ENCODE measurements at places on chromosomes 5 and 9.

DNA sequence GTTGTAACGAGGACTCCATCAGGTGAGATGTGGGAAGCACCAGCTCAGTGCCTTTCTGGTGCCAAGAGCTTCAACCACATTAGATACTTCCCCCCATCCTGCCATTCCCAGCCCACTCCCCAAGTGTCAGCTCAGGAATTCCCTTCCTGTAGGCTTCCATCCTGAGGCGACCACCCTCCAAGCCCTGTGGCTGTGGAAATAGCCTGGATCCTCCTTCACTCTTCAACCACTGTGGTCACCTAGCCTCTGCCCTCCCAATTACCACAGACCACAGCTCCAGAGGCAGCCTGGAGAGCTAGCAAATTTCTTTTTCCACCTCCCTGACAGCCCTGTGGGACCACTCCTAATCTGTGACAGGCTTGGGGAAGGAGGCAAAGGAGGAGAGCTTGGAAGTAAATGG lies 219.8 kb upstream of the MAP3K1 start:
- DNase-seq = no peak

GRCh38 chr9:15268317-15268716 lies 38.7 kb downstream of the TTC39B start:
- DNase-seq = no peak

DNA sequence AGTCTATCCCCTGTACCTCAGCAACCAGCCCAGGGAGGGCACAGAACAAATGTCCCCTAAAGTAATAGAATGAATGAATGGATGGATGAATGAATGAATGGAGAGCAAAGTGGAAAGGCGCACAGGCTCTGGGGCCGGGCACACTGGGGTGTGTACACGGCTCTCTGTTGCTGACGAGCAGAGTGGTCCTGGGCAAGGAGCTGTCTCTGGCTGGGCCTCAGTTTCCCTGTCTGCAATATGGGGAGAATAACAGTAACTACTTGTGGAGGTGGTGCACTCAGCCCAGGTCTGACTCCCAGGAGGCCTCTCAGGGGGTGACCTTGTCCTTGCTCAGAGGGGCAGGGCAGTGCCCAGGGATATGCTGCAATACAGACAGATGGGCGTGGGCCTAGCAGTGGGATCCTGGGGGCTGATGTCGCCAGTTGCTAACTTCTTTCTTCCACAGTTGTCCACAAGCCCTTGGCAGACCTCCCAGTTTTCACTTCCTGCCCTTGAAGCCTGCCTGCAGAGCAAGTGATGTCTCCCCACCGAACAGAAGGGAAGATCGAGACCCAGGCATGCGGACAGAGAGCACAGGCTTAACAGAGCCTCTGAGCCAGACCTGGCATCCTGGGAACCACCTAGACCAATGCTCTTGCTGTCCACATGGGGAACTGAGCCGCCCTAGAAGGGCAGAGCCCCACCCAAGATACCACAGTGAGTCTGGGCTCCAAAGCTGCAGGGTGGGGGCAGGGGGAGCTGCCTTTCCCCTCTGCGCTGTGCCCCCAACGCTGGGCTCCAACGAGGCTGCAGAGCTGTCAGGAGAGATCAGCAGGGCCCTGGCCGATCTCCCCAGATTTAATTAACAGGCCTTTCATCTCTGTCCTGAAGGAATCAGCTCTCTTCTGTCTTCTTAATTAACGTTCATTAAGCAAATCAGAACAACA lies 13.6 kb upstream of the LAMC3 start:
- no peak for DNase-seq

- DNase-seq = no peak
These were observed 16.1 kb upstream of the PRLR start for GRCh38 chr5:35246411-35246810.

DNA sequence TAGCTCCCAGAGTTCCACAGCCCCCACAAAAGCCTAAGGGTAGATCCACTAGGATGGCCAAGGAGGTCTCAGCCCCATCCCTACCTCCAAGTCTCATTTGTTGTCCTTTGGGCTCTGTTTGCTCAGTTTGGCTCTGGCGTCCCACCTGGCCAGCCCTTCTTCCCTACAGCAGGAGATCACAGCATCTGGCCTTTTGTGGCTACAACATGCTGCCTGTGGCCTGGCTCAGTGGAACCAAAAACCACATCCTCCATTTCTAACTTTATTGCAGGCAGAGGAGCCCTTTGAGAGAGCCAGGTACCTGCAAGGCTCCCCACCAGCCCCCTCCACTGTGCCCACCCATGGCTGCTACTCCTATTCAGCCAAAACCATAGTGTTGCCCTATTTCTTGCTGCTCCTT lies 11.4 kb downstream of the JADE2 start:
- DNase-seq = no peak

DNA sequence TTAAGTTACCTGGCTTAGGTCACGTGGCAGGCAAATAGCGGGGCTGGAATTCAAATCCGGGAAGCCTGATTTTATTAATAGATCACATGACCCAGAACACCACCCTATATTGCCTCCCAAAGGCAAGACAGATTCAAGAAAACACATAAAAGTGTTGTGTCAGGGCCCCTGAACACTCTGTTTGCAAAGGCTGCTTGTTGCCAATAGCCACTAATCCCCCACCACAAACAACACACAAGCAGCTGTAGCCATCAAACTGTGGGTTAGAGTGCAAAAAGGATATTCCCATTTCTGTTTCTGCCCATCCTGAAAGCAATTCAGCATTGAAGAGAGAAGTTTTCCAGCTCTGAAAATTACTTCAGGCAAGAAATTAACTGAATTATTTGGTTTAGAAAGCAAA lies 358.9 kb upstream of the RFX3 start:
- no peak for DNase-seq

GRCh38 chr5:270340-270739 lies 1.1 kb upstream of the PDCD6 start:
- DNase-seq = no peak

- DNase-seq = peak; percentile 79
These were observed 961 bp downstream of the DPP7 start for GRCh38 chr9:137113385-137114159.

DNA sequence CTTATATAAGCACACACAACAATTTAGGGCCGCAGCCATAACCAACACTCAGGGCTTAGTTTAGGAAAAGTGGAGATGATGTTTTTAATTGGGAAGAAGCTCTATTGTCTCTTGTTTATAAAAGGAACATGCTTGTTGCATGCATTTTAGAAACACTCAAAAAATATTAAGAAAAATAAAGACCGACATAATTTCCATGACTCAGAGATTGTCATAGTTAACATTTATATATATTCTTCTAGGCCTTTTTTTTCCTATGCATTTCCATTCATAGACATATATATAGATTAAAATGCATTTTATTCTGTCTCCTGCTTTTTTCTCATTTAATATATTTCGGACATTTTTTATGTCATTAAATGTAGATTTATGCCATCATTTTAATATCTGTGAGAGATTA lies 13.6 kb upstream of the ARSI start:
- no peak for DNase-seq

DNA sequence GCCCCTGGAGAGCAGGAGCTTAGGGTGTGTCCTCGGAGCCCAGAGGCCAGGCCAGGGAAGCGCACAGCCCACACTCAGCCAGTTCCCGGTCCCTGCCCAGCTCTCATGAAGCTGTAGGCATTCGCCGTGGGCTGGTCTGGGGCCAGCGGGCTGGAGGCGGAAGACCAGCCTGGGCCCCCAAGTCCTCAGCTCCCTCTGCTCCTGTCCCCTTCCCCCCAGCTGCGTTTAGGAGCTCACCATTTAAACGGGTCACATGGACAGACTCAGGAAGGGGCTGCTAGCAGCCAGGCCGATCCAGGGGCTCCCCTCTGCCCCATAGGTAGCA lies 17.4 kb downstream of the DNLZ start:
- no peak for DNase-seq

DNA sequence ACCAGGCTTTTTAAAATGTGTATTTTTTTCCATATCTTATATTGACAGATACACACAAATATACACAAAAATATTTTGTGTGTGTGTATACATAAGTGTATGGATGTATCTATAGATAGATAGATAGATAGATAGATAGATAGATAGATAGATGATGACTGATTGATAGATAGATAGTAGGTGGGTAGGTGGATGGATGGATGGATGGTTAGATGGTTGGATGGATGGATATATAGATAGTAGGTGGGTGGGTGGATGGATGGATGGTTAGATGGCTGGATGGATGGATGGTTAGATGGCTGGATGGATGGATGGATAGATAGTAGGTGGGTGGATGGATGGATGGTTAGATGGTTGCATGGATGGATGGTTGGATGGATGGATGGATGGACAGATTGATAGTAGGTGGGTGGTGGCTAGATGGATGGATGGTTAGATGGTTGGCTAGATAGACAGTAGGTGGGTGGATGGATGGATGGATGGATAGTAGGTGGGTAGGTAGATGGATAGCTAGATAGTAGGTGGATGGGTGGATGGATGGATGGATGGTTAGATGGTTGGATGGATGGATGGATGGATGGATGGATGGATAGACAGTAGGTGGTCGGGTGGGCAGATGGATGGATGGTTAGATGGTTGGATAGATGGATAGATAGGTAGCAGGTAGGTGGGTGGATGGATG lies 156.2 kb downstream of the NR3C1 start:
- DNase-seq = no peak

DNA sequence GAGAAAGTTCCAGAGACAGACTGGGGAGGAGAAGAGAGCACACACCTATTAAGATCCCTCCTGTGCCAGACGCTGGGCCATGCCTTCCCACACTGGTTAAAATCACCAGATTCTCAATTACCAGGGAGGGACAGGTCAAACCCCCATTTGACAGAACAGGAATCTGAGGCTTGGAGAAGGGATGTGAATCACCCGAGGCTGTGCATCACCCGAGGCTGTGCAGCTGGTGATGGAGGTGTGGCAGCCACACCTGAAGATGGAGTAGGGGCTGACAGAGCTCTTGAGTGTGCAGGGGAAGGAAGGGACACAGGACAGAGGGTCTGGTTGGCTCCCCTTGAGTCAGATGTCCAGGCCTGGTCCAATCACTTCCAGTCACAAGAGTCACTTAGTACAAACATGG lies 70.6 kb downstream of the LMX1B start:
- no peak for DNase-seq

GRCh38 chr9:90526386-90526785 lies 116.2 kb downstream of the DIRAS2 start:
- no peak for DNase-seq

DNA sequence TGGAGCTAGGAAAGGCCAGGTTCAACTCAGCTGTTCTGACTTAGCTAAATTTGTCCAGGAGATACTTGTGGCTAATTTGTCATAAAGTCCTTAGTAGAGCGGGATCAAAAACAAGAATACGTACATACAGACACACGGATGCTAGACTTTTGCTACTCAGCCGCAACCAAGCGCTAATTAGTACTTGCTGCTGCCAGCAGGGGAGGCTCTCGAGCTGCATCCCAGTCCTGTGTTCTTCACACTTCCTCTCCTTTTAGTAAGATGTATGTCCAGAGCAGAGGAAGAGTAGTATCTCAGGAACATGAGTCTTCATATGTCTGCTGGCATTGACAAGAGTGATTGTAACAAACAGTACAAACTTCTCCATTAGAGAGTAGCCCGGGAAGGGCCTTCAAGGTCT lies 58.3 kb downstream of the CYFIP2 start:
- DNase-seq = no peak

- no peak for DNase-seq
These were observed 939.7 kb downstream of the NR2F1-AS1 start for GRCh38 chr5:92641031-92641962.

DNA sequence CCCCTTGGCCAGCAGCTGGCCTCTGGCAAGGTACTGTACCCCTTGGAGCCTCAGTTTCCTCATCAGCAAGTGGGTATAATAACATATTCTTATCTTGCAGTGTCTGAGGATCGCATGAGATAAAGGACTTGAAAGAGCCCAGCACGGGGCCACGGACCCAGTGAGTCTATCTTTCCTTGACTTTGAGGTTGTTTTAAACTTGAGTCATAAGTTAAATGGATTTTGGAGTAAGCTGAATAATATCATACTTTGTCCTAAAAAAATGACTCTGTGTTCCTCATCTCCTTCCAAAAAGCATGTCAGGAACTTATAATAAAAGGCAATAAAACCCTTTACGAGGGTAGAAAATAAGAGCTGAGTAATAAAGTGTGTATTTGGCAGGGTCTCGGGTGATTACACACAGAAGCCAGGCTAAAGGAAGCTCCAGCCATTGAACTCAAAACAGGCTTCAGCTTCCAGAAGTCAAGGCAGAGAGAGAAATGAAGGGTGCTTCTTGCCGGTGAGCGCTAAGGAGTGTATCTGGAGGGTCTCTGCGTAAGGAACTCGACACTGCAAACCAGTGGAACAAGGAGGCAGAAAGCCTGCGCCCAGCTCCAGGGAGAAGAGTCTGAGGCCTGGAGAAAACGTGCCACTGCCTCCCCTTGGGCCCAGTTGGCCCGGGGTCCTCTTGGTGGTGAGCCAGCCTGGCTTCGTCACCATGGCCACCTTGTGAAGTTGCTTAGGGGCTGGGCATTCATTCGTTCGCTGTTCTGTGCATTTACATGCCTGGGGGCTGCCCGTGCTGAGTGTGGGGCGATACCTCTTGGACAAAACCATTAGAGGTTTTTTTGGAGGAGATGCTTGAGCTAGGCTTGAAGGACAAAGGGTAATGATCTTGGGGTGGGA lies 72.4 kb upstream of the PHYKPL start:
- no peak for DNase-seq

- no peak for DNase-seq
These were observed 29.2 kb upstream of the ARHGEF28 start for GRCh38 chr5:73596705-73597328.

- DNase-seq = no peak
These were observed 399.0 kb downstream of the IRX1 start for GRCh38 chr5:3994628-3995027.

All from GM20000 (cell line).